ENCODE measurements at places on chromosomes 7 and 10.

GRCh38 chr10:7117806-7118674 lies 292.8 kb downstream of the SFMBT2 start:
- no peak for DNase-seq

DNA sequence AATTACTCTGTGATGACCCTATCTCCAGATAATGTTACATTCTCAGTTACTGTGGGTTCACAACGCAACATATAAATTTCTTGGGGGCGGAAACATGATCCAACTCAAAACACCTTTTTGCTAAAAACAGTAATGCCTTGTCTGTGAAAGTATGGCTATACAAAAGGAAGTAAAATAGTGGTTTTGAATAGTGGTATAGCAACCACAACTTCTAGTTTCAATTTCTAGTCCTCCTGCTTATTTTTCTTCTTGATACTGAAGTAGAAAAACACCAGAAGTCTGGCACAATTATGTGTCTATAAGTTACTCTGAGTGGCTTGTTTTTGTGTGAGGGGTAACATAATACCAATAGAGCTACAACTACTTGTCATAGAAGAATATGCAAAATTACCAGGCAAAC lies 21.5 kb upstream of the ZNF800 start:
- DNase-seq, result no peak

DNA sequence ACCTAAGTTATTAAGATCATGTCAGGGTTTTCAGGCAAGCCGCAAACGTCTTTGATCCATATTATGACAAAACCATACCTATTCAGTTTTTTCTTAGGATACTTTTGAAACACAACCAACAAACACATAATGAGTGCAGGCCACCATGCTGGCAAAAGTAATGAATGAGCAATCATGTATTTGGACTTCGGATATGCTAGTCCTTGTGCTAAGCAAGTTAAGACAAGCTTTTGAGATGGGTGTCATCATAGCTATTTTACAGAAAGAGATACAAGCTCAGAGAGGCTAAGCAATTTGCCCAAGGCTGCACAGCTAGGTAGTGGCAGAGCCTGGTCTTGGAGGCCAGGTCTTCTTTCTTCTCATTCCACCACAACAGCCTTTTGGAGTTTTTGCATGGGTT lies 12.5 kb upstream of the KCNK18 start:
- no peak for DNase-seq

DNA sequence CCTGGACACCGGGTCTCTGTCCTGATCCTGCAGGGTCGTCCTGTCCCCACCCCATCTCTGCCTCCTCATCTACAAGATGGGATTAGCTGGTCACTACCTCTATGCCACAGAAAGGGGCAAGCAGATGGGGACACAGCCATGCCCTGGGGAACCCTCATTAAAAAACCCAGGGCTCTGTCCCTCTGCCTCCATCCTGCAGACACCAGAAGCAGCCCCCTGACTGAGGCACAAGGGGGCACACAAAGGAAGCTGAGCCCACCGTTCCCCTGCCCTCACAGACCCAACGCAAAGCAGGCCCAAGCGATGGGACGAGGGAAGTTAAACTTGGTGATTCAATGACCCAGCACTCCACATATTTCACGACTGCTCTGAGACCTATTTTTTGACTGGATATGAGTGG lies 142.4 kb downstream of the TCERG1L start:
- no peak for DNase-seq

GRCh38 chr7:96697822-96698221 lies 11.8 kb downstream of the SEM1 start:
- no peak for DNase-seq

- no peak for DNase-seq
Measured at GRCh38 chr10:51251110-51251509, 176.8 kb downstream of the PRKG1 start.

- no peak for DNase-seq
Measured at GRCh38 chr10:98312822-98313221, 44.8 kb upstream of the LOXL4 start.

- DNase-seq, result no peak
Measured at GRCh38 chr7:7157177-7157886, 25.0 kb upstream of the C1GALT1 start.

- DNase-seq, result no peak
Measured at GRCh38 chr10:72727130-72727529, 35.2 kb downstream of the MCU start.

GRCh38 chr7:28020302-28020940 lies 160.2 kb downstream of the JAZF1 start:
- DNase-seq, result peak; percentile 87

DNA sequence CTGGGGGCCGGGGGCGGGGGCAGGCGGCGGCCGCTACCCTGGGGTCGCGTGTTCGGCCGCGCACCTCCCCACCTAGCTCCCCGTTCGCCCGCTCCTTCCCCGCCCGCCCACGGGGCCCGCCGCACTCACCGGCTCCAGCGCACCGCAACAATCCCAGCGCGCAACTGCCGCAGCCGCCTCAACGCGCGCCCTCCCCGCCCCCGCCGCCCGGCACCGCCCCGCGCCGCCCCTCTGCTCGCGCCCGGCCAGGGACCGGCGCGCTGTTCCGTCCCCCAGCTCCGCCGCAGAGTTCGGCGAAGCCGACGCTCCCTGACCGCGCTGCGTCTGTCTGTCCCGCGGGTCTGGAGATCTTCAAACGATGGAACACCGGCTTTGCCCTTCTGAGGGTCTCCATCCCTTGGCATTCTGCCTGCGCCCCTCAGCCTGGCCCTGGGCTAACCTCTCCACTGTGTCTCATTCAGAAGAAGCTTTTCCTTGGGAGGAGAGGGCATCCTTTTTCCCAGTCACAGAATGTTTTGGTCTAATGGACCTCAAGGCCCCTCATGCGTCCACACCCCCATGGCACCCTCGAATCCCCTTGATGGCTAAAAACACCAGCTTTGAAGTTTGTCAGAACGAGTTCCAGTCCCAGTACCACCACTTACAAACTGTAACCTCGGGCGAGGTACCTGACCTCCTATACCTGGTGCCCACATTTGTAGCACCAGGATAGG lies at the start of gene NT5C2:
Gene NT5C2, minus strand, starts transcription at position 166 of the 713 bp plus-strand sequence. CDS start 18,314 bp downstream, outside the sequence.
- peak; percentile 91 for DNase-seq

- no peak for DNase-seq
Measured at GRCh38 chr7:87359366-87359765, 13.9 kb downstream of the CROT start.

GRCh38 chr10:3402187-3402751 lies 229.7 kb upstream of the PITRM1 start:
- DNase-seq, result no peak

- DNase-seq, result no peak
Measured at GRCh38 chr10:30493609-30494530, 59.9 kb downstream of the MAP3K8 start.

GRCh38 chr7:18087687-18088078 lies 60.0 kb upstream of the PRPS1L1 start:
- peak; percentile 70 for DNase-seq

DNA sequence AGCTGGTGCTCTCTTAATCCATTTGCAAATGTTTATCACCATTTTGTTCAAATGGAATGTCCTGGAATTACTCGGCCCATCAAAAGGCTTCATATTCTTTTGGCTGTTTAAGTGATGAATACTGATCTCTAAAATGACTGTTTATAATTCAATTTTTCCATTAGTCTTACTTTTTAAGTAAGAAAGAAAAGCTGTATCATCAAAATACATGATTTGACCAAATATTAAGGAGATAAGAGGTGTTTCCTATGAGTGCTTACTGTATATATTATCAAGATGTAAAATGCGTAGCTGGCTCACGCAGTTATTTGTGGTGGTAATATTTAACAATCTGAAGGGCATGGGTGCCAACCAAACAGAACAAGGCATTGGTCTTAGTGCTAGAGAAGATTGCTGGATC lies 51.2 kb downstream of the OTUD1 start:
- DNase-seq, result no peak

DNA sequence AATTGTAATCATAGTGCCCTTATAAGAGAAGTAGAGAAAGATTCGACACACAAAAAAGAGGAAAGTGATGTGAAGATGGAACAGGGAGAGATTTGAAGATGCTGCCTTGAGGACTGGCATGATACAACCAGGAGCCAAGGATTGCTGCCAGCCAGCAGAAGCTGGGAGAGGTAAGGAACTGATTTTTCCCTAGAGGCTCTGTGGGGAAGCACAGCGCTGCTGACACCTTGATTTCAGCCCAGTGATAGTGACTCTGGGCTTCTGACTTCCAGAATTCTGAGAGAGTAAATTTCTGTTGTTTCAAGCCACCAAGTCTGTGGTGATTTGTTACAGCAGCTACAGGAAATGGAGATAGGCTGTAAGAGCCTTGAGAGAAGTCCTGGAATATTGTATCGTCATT lies 98.2 kb downstream of the RAB11FIP2 start:
- peak; percentile 62 for DNase-seq

- DNase-seq, result no peak
Measured at GRCh38 chr7:8117195-8117594, 144.8 kb downstream of the ICA1 start.

- peak; percentile 10 for DNase-seq
Measured at GRCh38 chr10:11304906-11305585, 287.4 kb downstream of the CELF2 start.

DNA sequence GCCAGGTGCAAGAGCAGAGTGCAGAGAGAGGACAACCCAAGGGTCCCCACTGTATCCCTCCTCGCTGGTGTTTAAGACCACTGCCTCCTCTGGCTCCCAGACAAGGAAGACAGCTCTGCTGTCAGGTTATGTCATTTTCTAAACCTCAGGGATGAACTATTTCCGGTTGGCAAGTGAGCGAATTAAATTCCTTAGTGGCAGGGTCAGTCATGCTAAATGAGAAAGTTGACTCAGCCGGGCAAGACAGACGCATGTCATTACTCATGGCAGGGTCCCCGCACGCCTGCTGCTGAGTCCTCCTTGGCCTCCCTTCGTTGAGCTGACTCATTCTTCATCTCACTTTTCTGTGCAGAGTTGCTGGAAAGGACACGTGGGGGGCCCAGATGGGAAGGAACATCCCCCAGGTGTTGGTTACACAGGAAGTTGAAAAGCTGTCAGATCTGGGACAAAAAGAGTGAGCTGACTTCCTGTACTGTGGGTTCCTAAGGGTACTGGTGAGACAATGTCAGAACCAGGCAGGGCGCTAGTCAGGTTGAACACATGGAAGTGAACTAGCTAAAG lies 47.1 kb upstream of the UCN3 start:
- no peak for DNase-seq

GRCh38 chr7:21076574-21076973 lies 289.9 kb upstream of the SP8 start:
- DNase-seq, result no peak

DNA sequence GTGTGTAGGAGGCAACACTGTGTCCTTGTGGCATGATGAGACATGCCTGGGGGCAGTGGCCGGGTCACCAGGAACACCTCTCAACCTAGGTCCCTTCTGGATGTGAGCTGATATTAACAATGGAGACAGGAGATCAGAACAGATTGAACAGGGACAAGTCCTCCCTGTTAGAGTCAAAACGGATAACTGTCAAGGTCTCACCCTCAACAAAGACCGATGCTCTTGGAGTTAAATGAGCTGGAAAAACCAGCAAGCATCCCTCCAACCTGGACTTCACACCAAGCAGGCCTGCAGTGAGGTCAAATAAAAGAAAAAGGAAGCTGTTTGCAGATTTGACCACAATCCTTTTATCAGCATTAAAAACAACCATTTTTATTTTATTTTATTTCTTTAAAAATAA lies 49.0 kb downstream of the SLIT1 start:
- no peak for DNase-seq

- no peak for DNase-seq
Measured at GRCh38 chr7:28316489-28316888, 95.8 kb upstream of the CREB5 start.

DNA sequence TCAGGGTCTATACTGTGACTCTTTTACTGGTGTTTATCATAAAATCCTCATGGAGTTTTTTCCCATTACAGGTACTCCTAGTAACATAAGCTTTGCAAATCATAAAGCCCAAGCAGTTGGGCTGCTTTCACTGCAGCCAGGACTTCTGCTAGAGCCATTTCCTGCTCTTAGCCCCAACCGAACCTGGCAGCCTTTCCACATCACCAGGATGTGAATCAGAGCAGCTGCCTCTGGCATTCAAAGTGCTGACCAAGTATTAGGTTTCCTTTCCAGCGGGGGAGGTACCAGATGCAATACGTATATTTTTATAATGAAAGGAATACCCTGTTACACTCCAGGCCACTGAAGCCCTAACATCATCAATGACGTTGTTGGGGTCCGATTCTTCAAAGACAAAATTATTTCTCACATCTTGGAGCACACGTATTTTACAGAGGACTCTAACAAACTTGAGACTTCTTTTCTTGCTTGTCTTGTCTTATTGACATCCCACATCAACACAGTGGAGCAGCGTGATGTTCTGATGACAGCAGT lies 3.6 kb upstream of the HTR5A start:
- no peak for DNase-seq

DNA sequence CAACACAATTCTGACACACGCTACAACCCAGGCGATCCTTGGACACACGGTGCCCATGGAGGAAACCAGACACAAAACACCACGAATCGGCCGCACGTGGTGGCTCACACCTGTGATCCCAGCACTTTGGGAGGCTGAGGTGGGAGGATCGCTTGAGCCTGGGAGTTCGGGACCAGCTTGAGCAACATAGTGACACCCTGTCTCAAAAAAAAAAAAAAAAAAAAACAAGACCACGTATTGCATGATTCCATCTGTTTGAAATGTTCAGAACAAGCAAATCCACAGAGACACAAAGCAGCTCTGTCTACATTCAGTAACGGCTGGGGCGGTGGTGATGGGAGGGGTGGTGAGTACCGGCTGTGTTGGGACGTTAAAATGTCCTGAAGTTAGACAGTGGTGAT lies 25.2 kb downstream of the ADAP1 start:
- no peak for DNase-seq

DNA sequence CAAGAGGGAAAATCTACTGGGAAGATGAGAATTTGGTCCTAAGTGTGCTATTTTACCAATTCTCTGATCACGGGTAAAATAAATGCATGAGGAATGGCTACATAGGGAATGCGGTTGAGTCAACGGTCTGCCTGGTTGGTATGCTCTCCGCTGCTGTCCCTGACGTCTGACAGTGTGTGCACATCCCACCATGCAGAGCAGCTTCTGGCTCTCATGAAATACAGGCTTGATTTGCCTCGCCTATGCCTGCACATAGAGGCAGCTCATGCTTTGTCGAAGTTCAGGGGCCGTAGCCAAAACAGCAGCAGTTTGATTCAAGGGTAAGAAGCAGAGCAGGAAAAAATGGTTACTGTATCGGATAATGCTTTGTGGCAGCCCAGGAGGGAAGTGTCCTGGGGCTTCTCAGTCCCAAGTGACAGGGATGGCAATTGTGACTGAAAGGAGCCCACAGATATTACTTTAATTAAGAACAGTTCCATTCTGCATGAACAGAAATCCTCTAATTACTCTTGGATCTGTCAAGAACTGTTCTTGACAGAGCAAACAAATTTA lies 268.4 kb upstream of the SLC26A5 start:
- no peak for DNase-seq

GRCh38 chr7:45105588-45106188 lies 5.8 kb downstream of the TBRG4 start:
- DNase-seq, result peak; percentile 18

All from endodermal cell (in vitro differentiated cells).